ENCODE measurements at places on chromosomes 5 and 9.
A peak's percentile ranks its signal among the peaks of the same experiment; 100 is the strongest.

DNA sequence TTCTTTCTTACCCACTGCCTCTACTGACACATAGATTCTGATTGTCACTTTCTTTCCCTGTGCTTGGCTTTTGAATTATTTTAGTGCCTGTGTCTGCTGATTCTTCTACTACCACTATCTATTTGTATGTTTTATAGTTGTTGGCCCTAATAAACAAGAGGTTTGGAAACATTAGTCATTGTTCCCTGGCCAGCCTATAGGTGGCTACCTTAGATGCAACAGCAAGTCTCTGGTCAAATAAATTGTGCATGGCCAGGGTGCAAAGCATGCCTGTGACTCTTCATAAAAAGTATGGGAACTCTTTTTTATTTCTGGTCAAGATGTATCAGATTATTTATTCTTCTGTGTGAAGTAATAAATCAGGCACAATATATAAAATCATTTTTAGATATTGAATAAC is 124.4 kb downstream of the PLK2 start:
- no peak for DNase-seq

GRCh38 chr9:6780690-6781089 is 22.9 kb downstream of the KDM4C start:
- no peak for DNase-seq

GRCh38 chr9:116576386-116576785 is 110.7 kb upstream of the TRIM32 start:
- no peak for DNase-seq

- DNase-seq, result no peak
Observed at GRCh38 chr9:137456061-137456863, 2.9 kb downstream of the NSMF start.

DNA sequence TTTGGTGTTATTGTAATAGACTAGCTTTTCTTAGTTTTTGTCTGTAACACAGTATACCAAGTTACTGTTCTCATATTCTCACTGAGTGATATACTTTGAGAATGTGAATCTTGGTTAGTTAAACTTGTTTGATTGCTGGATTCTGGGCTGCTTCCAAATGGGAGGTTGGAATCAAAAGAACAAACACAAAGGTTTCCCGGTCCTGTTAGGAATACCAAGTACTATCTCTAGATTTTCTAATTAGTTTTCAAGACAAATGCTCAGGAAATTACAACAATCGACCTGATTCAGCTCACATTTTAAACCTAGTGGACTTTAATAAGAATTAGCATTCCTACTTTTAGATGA is 244.3 kb downstream of the CSNK1G3 start:
- no peak for DNase-seq

DNA sequence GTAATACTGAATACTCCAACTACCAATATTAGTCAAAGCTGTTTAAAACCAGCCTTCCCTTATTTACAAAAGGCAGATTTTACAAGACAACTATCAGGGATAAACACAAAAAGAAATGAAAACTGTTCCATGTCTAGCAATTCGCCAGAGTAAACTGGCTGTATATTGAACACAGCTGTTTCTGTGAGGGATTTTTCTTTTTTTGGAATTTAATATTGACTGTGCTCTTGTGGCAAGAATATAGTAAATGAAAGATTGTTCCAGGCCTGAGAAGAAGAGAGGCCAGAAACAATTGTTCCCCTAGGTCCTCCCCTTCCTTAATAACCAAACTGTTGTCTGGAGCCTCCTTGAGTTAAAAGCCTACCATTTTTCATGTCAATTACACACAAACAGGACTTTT is 188.6 kb downstream of the PDE4D start:
- no peak for DNase-seq

DNA sequence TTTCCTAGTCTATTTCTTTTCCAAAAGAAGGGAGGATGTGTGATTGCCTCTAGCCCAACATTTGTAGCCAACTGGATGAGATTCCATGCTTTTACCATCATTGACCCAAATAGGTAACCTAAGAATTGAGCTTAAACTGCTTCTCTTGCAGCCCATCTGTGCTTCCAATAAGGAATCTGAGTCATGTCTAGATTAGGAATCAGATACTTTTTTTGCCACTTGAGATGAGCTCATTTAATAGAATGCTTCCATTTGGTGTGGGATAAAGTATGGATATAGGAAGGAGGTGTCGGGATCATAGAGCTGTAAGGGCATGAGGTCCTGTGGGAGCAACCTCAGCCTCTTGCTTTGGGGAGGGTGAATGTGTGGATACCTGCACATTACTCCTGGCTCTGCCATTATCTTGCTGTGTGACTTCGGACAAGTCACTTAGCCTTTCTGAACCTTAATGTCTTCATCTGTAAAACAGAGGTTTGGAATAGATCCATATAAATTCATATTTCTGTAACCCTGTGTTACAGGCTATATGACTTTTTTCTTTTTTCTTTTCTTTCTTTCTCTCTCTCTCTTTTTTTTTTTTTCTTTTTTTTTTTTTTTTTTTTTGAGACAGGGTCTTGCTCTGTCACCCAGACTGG is 56.2 kb downstream of the MAP1B start:
- DNase-seq, result no peak

DNA sequence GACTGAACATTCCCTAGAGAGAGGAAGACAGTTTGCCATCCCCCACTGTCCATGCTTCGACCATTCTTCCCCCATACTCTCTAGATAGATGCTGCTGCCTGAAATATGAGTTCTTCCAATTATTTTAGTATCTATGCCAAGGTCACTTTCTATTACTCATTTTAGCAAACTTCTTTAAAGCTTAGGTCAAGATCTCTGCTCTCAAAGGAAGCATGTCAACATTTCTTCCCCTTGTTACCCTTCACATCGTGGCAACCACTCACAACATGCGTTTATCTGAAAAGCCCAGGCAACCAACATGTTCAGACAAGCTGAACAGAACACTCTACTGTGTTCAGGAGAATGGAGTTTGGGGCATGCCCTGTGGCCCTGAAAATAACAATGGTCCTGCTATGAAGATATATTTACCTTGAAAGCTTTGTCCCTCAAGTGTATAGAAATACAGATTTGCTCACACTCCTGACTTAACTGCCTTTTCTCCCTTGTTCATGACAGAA is 138.4 kb upstream of the KIF2A start:
- DNase-seq, result no peak

DNA sequence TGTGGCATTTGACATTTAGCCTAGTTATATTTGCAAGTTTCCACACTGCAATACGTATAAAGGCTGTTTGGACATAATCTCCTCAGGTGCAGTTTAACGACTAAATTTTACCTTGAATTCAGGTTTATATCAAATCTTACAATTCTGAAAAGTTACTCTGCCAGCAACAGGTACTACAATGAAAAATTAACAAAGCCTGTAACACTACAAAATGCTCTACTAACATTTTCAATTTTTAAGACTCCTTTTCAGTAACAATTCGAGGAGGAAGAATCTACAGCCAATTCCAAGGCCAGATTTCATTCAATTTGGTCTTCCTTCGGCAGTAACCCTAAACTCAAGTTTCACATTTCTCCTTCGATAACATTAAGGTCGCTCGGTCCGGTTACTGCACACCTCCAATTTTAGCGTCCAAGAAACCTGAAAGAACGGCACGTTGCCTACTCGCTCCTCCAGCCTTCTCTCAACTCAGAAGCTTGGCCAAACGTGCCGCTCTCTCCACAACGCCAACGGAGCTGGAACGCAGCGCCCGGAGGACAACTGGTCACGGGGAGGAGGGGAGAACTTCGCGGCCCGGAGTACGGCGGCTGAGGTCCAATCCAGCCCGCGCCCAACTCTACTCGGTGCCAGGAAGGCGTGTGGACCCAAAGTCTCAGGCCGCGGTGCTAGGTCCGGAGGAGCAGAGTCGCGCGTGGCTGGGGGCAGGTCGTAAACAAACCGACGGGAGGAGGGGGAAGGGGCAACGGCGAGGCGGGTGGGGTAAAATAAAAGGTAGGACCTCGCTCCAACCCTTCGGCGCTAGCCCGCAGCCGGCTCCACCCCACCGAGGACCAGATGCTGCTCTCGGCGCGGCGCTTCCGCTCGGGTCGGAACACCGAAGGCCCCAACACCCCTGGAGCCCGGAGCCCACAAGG is 681 bp downstream of the FNIP1 start:
- DNase-seq, result peak; percentile 3

- DNase-seq, result no peak
Observed at GRCh38 chr9:97959585-97959984, 21.6 kb upstream of the HEMGN start.

GRCh38 chr5:103804711-103805110 is 242.1 kb upstream of the NUDT12 start:
- no peak for DNase-seq

DNA sequence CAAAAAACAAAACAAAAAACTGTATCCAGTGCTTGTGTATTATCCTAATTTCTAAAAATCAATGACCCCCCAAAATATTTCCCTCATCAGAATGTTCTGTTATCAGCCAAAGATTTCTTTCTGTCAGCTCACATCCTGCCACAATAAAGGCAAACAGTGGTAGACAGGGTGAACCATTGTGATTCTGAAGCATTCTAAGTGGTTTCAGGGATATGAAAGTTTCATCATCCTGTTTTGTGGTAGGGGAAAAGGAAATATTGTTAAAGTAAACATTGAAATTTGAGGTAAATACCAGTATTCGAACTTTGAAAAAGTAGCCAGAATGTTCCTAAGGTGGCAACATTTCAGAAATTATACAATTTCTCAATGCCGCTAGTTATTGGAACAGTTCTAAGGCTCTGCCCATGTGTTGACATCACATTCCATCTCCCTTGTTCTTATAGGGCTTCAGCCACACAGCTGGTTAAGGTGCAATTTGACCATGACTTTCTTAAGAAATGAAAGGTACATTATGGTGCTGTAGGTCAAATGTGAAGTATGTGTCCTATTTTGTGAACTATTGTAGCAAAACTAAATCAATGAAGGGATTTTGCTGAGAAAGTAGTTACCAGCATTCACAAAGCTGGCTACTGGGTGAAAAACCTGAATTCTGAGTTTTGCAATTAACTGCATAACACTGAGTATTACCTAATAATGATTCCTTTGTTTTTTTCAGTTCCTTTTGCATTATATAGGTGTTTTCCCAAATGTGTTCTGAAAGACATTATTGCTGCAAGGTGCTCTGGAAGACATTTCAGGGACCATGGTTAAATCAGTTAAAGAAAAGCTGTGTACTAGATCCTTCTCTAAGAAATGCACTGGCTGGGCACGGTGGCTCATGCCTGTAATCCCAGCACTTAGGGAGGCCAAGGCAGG is 107.6 kb upstream of the RASGRF2 start:
- no peak for DNase-seq

GRCh38 chr9:37290366-37290939 is 132.0 kb upstream of the GRHPR start:
- DNase-seq, result no peak

DNA sequence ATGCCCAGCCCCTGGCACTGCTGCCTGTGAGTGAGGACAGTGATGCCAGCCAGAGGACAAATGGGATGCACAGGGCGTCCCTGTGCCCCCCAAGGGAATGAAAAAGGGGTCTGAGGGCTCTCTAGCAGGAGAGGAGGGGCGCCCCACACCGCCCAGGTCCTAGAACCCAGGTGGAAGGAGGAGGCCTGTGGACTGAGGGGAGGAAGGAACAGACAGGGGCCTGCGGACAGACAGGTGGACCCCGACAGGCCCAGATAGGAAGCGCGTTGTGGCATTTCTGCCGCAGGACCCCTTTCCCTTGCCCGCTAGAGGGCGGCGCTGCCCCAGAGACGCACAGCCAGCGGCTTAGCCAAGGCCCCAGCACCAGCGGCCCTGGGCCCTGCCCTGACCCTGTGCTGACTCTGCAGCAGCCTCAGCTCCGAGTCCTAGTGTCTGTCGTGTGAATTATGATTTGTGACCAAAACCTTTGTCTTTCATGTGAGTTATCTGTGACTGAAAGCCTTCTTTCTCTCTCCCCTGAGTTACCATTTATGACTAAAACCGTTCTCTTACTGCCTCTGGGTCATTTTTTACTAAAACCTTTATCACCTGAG is 30.7 kb downstream of the TRIP13 start:
- DNase-seq, result peak; percentile 78

DNA sequence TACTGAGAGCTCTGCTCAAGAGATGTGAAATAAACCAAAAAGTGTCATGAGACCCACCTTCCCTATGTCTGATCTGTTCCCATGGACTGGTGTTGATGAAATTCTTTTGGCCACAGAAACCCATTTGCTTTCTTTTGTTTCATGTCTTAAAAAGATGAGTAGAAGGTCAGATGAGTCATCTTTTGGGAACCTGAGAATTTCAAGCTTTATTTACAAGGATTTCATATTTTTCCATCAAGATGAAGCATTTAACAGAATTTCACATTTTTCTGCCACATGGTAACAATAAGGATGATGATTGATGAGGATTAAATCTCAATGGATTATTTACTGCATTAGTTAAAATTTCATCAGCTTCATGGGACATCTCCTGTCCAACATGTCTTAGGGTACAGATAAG is 337.8 kb downstream of the DEPDC1B start:
- DNase-seq, result no peak

- no peak for DNase-seq
Observed at GRCh38 chr5:152689250-152689711, 284.2 kb upstream of the NMUR2 start.

DNA sequence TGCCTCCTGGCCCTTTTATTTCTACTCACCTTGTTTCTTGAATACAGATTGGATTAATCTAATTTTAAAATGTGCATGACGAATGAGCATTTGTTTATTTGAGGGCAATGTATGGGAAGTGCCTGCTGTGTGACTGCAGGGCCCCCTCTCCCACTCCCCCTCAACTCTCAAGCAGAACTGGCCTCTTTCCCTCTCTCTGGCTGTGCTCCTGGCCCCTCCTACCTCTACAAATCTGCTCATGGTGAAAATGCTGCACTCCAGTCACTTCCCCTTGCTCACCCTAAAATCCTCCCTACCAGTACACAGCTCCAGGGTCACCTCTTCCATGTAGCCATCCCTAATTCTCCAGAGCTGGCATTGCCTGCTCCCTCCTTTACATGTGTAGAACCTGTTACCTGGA is 17.2 kb upstream of the NDST1 start:
- DNase-seq, result no peak

DNA sequence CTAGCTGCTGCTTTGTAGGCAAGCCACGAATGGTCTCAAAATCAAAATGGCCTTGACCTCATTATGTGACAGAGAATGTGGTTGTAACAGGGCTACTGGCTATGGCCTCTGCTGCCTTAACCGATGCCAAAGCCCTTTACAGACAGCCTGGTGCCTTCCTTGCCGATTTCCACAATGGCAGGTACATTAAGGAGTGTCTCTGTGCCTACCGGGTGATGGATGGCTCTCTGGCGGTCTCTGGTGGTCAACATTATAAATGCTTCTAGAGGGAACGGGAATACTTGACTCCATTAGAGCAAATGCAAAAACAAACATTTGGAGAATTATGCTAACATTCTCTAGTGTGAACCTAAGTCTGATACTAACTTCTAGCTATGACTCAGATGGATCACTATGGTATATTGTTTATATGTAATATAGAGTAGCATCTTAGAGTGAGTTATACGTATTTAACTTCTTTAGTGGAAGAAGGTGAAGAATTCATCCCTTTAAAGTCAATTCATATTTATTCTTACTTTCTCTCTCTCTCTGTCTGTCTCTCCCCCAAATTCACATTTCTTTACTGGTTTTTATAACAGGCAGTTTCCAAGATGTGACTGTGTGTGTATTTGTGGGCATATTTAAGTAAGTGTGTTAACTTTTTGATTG is 52.5 kb downstream of the RPS23 start:
- peak; percentile 61 for DNase-seq

- DNase-seq, result no peak
Observed at GRCh38 chr5:109784687-109785086, 95.0 kb downstream of the MAN2A1 start.

GRCh38 chr5:150653145-150653761 is 7.8 kb upstream of the MYOZ3 start:
- DNase-seq, result no peak

GRCh38 chr5:58760222-58760621 is 177.3 kb downstream of the RAB3C start:
- DNase-seq, result no peak

All from hematopoietic multipotent progenitor cell (in vitro differentiated cells).